Daoy (cell line): ENCODE measurements at places on chromosomes 12 and 14. TPM values are rescaled to one million over a fixed set of nuclear protein-coding genes. Genes with fewer than 3 reads are reported as not detected.
A peak's percentile ranks its signal among the peaks of the same experiment; 100 is the strongest.

DNA sequence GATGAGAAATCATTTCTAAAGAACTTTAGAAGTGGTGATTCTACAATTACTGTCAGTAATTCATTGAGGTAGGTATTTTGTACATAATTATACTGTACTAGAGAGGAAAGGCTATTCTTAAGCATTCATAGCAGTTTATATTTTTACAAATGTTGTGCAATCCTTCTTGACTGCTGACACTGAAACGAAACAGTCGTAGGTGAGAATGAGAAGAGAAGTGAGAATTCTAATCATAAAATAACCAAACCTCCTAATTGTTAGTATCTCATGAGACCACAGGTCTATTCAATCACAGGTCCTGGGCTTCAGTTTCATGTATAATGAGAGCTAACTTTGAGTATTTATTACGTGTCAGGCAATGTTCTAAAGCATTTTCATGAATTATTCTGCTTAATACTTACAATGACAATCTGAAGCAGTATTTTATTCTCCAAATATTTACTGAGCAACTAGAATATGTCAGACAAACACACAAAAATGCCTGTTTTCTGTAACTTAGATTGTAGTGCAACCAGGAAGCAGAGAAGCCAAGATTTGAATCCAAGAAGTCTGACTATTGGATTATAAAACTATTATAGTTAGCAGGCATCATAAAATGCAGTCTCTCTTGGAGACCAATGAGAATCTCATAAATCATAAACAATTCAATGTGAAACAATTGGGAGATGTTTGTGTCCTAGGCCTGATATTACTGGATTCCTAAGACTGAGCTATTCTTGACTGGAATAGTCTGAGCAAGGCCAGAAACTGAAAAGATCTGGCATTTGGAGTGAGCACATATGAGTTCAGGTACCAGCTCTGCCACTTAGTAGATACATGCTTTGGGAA lies 24.3 kb downstream of the RERG start:
- no peak for DNase-seq

- no peak for DNase-seq
Observed at GRCh38 chr12:123602651-123603195, 824 bp downstream of the DDX55 start.

GRCh38 chr12:50557421-50557820 lies 52.6 kb downstream of the DIP2B start:
- DNase-seq: no peak

DNA sequence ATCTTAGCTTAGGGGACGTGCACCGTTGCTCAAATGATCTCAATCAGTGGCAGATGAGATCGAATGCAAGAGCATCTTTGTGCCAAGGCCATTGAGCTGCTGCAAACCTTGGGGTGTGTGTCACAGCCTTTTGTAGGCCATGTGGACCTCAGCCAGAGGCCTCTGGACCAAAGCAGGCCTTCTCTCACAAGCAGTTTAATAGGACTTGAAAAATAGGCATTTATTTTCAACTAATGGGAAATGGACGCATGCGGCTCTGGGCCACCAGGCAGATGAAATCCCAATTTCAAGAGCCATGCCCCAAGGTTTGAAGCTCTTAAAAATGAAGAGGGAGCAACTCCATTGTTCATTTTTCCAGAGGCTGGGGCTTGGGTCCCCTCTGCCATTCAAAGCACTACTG lies 87.3 kb downstream of the TTC7B start:
- no peak for DNase-seq

GRCh38 chr12:27331291-27331926 lies 1.2 kb upstream of the BMAL2 start:
- DNase-seq: peak; percentile 90

DNA sequence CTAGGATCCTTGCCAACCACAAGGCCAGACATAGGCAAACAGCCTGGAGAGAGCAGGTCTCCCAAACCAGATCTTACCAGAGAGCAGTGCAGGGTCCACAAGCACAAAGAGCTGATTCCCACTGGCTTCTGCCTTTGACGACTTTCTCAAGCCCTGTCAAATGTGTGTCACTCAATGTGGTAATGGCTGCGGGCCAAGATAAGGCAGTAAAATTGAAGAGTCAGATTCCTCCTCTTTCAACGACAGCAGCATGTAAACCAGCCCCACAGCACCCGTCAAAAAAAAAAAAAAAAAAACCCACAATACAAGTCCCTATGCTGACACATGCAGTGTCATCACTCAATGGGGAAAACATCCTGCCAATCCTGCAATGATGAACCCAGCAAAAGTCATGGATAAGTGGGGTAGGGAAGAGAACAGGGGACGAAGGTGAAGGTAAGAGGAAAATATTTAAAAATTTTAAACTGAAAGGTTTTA lies at the start of gene STON2:
Gene STON2, minus strand, starts transcription at position 123 of the 477 bp plus-strand sequence. CDS start 1,942 bp downstream, outside the sequence.
- DNase-seq: peak; percentile 92

- peak; percentile 100 for DNase-seq
Observed at GRCh38 chr12:68686595-68687521, at the start of gene NUP107. Gene NUP107, plus strand, starts transcription at chr12:68686978. Its CDS starts 88 bp downstream, at chr12:68687066.

DNA sequence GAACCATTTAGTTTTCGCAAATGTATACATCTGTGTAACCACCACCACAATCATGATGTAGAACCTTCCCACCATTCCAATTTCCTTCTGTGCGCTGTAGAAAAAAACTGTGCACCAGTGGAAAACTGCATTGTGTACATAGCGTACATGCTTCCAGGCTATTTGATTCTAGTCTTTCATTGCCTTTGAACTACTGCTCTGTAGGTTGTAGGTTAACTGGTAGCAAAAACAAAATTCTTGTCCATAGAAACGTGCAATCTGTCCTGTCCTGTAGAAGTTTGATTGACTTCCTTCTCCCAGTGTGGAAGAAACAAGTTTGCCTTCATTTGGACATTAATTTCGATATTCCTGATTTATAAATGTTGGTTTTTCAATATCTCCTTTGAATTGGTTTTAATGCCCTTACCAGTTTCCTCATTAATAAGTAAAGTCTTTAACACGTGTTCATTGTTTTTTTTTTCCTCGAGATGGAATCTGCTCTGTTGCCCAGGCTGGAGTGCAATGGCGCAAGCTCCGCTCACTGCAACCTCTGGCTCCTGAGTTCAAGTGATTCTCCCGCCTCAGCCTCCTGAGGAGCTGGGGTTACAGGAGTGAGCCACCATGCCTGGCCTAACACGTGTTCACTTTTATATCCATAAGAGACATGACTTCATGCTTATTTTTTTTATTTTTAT lies 3.6 kb upstream of the ISM2 start:
- DNase-seq: no peak

GRCh38 chr12:64080319-64081007 lies 141.6 kb downstream of the KICS2 start:
- no peak for DNase-seq

The B4GALNT3 gene
- total RNA-seq: 0.40 and 1.1 TPM in 2 replicates

The TPPP2 gene
- not detected in 2 replicates for total RNA-seq

The ATG2B gene
- total RNA-seq: 9.2 and 12.4 TPM in 2 replicates
